Activated CD8-positive, alpha-beta T cell treated with anti-CD3 and anti-CD28 coated beads, Interleukin-2, amount 10 ng/mL, durations not matched to agents 7 days and 5 days (primary cell): ENCODE measurements at places on chromosomes 4 and X. TPM values are rescaled to one million over a fixed set of nuclear protein-coding genes. Genes with fewer than 3 reads are reported as not detected.

- DNase-seq = no peak
Measured at GRCh38 chr4:184350213-184350817, 124.0 kb downstream of the IRF2 start.

DNA sequence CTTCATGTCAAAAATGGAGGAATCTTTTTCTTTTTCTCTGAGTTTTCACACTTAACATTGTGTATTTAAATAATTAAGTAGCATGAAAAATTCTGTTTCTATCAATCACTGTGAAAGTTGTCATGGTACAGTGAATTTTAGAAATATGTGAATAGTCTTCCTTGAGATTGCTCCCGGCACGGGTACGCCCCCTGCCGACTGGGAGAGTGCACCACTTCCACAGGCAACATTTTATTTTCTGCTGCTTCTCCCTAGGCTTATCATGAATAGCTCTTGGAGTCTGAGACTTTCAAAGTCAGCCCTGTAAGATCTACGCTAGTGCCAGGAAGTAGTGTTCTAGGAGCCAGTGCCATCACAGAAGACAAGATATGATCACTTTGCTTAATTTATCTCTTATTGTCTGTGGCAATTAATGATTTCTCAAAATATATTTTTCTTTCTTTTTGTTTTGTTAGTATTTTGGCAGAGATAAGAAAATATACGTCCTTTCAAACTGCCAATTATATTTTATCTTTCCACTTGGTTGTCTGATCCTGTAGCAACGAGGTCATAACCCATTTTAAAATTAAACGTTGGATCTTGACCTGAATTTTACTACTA, 763.8 kb upstream of the AADAT start:
- DNase-seq = peak; percentile 32

GRCh38 chrX:23497919-23498318, 163.3 kb downstream of the PTCHD1 start:
- DNase-seq = no peak

DNA sequence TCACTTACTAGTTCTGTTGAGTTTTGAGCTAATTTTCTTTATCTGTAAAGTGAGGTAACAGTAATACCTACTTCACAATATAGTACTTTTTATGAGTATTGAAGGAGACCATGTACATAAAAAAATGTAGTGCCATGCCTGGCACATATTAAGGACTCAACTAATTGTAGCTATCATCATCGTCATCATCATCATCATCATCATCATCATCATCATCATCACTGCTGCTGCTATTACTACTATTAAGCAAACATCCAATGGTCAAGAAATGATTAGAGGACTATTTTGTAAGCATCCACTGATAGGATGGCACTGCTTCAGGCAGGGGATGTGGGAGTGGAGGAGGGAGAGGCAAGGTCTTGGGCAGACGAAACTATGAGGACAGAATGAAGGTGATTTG, 47.4 kb upstream of the GPR101 start:
- no peak for DNase-seq

GRCh38 chrX:20506739-20507138, 240.0 kb upstream of the RPS6KA3 start:
- no peak for DNase-seq

- no peak for DNase-seq
Measured at GRCh38 chr4:92636038-92636806, 332.5 kb downstream of the GRID2 start.

GRCh38 chr4:103307453-103308247, 109.5 kb upstream of the CENPE start:
- DNase-seq = no peak

GRCh38 chrX:107146670-107147069, 28.0 kb upstream of the RBM41 start:
- DNase-seq = no peak

GRCh38 chrX:5726224-5726623, 502.4 kb downstream of the NLGN4X start:
- no peak for DNase-seq

GRCh38 chrX:45527834-45528233, 327.2 kb upstream of the DIPK2B start:
- no peak for DNase-seq

- no peak for DNase-seq
Measured at GRCh38 chrX:18994713-18995112, 10.8 kb upstream of the PHKA2 start.

GRCh38 chr4:105588252-105588651, 35.8 kb downstream of the ARHGEF38 start:
- no peak for DNase-seq

DNA sequence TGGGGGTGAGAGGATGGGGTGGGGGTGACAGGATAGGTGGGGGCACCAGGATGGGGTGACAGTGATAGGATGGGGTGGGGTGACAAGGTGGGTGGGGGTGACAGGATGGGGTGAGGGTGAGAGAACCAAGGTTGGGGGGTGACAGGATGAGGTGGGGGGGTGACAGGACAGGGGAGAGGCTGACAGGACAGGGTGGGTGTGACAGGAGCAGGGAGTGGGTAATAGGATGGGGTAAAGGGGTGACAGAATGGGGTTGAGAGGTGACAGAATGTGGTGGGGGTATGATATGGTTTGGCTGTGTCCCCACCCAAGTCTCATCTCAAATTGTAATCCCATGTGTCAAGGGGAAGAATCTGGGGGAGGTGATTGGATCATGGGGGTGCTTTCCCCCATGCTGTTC, 26.0 kb downstream of the RNF212 start:
- DNase-seq = no peak

- DNase-seq = no peak
Measured at GRCh38 chrX:135327299-135327698, 18.0 kb downstream of the ETDC start.

DNA sequence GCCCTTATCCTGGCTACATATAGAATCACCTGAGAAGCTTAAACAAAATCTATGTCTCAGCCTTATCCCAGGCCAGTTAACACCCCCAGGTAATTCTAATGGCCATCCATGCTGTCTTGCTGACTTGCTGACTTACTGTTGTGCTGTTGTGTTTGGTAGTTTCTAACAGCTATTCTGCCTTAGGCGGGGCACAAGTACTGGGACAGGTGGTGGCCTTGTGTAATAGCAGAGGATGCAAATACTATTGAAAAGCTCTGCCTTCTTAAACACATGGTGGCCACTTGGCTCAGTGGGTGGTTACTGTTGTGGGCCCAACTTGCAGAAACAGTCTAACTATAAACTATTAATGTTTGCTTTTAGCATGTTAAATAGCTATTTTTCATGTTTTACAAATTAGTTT, 56.2 kb downstream of the CDS1 start:
- DNase-seq = no peak

DNA sequence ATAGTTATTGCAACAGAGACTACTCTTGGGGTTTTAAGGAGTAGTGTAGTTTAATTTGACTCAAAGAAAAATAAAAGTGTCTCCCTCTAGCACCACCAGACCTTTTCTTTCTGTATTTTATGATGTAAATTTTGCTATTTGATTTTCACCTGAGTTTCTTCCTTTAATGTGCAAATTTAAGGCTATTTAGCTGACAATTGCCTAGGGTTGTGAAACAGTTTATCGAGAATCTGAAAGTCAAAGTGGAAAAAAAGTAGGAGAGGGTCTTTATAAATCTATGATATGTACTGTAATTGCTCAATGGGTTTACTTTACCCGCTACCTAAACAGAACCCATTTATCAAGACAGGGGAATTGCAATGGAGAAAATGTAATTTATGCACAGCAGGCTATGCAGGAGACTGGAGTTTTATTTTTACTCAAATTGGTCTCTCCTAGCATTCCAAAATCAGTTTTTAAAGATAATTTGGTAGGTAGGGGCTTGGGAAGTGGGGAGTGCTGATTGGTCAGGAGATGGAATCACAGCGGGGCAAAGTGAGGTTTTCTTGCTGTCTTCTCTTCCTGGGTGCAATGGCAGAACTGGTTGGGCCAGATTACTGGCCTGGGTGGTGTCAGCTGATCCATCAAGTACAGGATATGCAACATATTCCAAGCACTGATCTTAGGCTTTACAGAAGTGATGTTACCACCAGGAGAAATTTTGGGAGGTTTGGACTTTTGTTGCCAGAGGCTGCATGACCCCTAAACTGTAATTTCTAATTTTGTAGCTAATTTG, 228.6 kb upstream of the TACR3 start:
- DNase-seq = no peak

- DNase-seq = no peak
Measured at GRCh38 chr4:34676400-34676799, 1567.9 kb downstream of the ARAP2 start.

- no peak for DNase-seq
Measured at GRCh38 chr4:122728856-122729255, 3.6 kb upstream of the BBS12 start.

DNA sequence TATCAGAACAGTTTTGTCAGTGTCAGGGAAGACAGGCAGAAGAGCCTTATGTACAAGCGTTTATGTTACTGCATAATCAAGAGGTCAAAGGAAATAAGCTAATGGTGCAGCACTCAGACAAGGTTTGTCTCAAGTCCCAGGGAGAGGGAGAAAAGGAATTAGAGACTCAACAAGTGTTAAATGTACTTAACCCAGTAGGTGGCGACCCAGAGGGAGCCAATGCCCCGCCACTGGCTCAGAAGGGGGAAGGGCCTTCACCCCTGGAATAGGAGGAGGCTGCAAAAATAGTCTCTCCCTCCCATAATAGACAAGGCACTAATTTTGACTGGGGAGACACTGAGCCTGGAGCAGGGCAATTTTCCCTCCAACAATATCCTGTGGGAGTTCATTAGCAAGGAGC, 14.1 kb upstream of the PAPSS1 start:
- DNase-seq = no peak

DNA sequence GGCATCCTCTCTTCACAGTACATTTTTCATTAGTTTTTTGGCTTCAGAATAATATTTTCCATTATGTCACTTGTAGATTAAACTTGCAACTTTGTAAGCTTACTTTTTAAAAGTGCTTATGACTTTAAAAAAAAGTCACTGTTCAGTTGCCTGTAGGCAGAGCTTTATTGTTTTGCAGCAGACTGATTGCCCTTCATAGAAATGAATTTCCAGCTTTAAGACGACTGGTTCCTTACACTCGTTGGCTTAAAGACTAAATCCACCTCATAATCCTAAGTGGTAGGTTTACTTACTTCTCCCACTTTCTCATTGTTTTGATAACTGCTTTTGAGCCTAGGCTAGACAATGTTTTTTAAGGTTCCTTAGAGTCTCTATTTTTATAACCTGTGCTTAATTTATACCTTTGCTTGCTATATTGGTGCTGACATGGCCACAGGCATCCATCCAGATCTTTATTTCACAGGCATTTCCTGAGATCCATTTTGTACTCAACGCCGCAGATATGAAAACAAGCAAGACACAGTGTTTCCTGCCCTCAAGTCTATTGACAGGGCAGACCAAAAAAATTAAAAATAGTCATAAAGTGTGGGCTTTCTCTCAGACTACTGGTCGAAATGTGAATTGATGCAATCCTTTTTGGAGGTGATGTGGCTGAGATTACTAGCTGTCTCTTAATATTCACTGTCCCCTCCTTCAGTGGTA, 12.6 kb upstream of the IL13RA2 start:
- no peak for DNase-seq

DNA sequence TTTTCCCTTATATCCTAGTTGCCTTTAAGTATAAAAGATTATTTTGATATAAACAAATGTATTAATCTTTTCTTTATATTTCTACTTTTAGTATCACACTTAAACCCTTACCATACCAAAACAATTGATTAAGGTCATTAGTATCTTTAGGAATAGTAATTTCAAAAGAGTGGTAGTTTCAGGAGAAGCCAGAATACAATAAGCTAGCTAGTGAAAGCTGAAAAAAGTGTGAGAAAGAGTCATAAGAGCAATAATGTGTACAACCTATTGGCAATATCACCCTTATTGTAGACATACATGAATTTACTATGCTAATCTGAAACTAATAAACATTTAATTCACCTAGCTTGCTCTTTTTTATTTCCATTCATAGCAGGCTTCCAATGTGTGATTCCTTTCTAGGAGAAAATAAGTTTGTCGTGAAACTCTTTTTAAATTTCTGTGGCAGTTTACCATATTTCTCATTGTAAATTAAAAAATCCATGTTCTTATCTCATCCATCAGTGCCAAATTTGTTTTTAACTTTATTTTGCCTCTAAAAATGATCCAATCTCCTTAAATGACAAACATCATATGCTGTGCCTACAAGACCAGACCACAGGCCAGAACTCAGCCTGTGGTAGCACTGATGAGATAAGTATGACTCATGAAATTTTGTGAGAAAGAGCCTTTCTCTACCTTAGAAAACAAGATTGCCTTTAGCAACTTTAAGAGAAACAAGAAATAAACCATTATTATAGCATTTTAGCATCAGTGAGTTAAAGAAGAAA, 8.1 kb downstream of the NEK1 start:
- peak; percentile 40 for DNase-seq

GRCh38 chr4:25882226-25882625, 19.4 kb upstream of the SEL1L3 start:
- DNase-seq = no peak

GRCh38 chr4:113978561-113979147, 793 bp downstream of the ARSJ start:
- DNase-seq = no peak

- no peak for DNase-seq
Measured at GRCh38 chrX:70479922-70480659, 35.5 kb downstream of the DLG3 start.

DNA sequence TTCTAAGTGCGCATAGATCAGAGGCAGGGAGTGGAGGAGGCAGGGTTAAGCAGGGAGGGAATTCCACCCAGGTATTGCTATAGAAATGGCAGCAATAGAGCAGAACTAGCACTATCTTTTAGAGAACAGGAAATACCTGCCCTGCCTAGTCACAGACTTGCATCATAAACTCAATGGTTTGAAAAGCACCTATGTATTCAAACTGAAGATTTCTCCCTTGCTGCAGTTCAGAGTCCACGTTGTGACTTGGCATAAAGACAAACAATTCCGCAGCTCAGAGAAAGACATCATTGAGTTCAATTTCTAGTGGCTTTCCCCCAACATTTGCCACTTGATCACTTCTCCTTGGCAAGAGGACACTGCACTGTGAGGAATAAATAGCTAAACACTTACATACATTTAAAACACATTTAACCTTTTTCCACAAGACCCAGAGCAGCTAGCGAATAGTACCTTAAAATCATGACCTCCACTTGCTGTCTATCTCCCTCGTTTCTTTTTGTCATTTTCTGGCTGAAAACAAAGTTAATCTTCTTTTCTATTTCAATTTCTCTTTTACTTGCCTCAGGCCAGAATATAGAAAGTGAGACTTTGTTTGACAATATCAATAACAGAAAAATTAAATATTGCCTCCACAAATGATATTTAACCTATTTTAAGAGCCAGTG, 42.4 kb downstream of the SLC7A11 start:
- DNase-seq = no peak

The ARHGAP6 gene
- not detected for total RNA-seq

The PLXNB3 gene
- total RNA-seq = 0.83 TPM

The EDA gene
- total RNA-seq = 0.76 TPM

The FAM149A gene
- total RNA-seq = 0.29 TPM

The UPF3B gene
- total RNA-seq = 10.9 TPM

The STK32B gene
- total RNA-seq = not detected

The SUPT20HL1 gene
- not detected for total RNA-seq

The DSPP gene
- total RNA-seq = not detected

The HS6ST2 gene
- not detected for total RNA-seq

The C1QTNF7 gene
- not detected for total RNA-seq

The CLDN2 gene
- not detected for total RNA-seq

The TLR7 gene
- not detected for total RNA-seq

The MFAP3L gene
- 0.32 TPM for total RNA-seq

The ANOS1 gene
- total RNA-seq = 0.03 TPM

The RAB40AL gene
- 0.37 TPM for total RNA-seq
